ENCODE measurements at places on chromosomes 5 and 9. TPM values are rescaled to one million over a fixed set of nuclear protein-coding genes. Genes with fewer than 3 reads are reported as not detected.

FOXI1 gene
- total RNA-seq: not detected

MAPKAP1 gene
- 63.0 TPM for total RNA-seq

DNA sequence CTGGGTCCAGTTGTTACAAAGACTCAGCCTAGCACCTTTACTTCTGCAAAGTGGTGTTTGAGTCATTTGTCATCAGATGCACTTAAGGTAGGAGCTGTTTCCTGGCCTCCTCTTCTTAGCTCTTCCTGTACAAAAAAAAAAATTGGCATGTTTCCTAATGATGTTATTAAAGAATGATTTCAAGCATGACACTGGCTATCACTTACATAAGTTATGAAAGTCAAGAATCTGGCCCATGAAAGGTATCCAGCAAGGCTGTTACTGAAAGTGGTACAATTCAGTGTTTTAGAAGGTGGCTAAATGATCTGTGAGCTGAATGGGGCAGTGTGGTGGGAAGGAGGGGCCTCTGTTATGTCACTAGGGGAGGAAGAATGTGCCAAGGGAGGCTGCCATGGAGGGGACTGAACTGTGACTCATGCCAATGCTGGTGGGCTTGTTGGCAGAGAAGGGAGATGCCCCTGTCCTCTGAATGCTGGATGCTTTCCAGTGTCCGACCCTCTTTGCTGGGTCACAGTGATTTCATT is 175.1 kb upstream of the MAP1B start:
- H3K27me3 ChIP-seq: no peaks in the 10 kb centered on the region
- no peak for DNase-seq
- peak overlapping the region; percentile 93 for H3K27ac ChIP-seq
- no peak overlapping the region for H3K4me3 ChIP-seq
- no peaks in the 10 kb centered on the region for H3K4me1 ChIP-seq
- H3K36me3 ChIP-seq: no peaks in the 10 kb centered on the region

- DNase-seq: no peak
- no peaks in the 10 kb centered on the region for H3K4me1 ChIP-seq
- no peak overlapping the region for H3K27ac ChIP-seq
- H3K27me3 ChIP-seq: no peaks in the 10 kb centered on the region
- no peaks in the 10 kb centered on the region for H3K36me3 ChIP-seq
- H3K4me3 ChIP-seq: no peak overlapping the region
These were observed 263.9 kb downstream of the SPOCK1 start for GRCh38 chr5:137234973-137235943.

DNA sequence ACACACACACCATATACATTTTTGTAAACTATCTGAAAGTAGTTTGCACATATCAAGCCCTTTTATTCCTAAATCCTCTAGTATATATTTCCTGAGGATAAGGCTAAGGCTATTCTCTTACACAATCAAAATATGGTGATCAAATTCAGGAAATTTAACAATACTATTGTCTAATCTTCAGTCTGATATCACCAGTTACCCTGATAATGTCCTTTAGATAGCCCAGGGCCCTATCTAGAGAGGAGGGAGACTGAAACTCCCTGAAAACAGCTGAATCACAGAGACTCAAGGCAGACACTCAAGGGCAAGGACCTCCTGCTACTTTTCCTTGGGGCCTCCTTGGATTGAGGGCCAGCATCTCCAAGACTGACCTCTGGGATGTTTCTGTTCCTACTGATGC is 30.4 kb downstream of the PTTG1 start:
- DNase-seq: no peak
- no peaks in the 10 kb centered on the region for H3K36me3 ChIP-seq
- no peak overlapping the region for H3K4me3 ChIP-seq
- H3K27me3 ChIP-seq: no peaks in the 10 kb centered on the region
- no peak overlapping the region for H3K27ac ChIP-seq
